ENCODE measurements at places on chromosomes 7 and 10. TPM values are rescaled to one million over a fixed set of nuclear protein-coding genes. Genes with fewer than 3 reads are reported as not detected.

The CALHM3 gene
- 0.48 TPM for total RNA-seq

The H2AZ2 gene
- 330 TPM for total RNA-seq

The ADIRF gene
- total RNA-seq = not detected

The SYNPO2L gene
- total RNA-seq = not detected

The CALCR gene
- not detected for total RNA-seq

The LRRTM3 gene
- total RNA-seq = not detected

The PNLIPRP3 gene
- total RNA-seq = not detected

The NUTM2A gene
- 0.73 TPM for total RNA-seq

The FOXP2 gene
- total RNA-seq = not detected

The CLRN3 gene
- not detected for total RNA-seq

The NYAP1 gene
- total RNA-seq = 0.05 TPM

The SUN3 gene
- total RNA-seq = not detected
